ENCODE measurements at places on chromosomes 3 and 15. TPM values are rescaled to one million over a fixed set of nuclear protein-coding genes. Genes with fewer than 3 reads are reported as not detected.

DNA sequence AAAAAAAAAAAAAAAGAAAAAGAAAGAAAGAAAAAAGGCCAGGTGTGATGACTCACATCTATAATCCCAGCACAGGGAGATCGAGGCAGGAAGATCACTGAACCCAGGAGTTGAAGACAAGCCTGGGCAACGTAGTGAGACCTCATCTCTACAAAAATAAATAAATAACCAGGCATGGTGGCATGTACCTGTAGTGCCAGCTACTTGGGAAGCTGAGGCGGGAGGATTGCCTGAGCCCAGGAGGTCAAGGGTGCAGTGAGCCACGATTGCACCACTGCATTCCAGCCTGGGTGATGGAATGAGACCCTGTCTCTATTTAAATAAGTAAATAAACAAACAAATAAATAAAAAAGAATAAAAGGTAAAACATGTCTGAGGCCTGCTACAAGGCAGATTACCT is 39.3 kb upstream of the LACTB start:
- peaks cover 13% of the 10 kb centered on the region for H3K4me1 ChIP-seq
- H3K27ac ChIP-seq = no peak overlapping the region
- H3K36me3 ChIP-seq = no peaks in the 10 kb centered on the region
- H3K4me3 ChIP-seq = no peak overlapping the region
- H3K27me3 ChIP-seq = no peaks in the 10 kb centered on the region

SPTBN5 gene
- 0.84 TPM for total RNA-seq

- H3K27ac ChIP-seq = no peak overlapping the region
- no peak for DNase-seq
- H3K36me3 ChIP-seq = no peaks in the 10 kb centered on the region
- no peaks in the 10 kb centered on the region for H3K4me1 ChIP-seq
- H3K4me3 ChIP-seq = no peak overlapping the region
Observed at GRCh38 chr3:14210843-14211594, 32.4 kb downstream of the LSM3 start.

FBXW12 gene
- total RNA-seq = not detected

MORF4L1 gene
- 533 TPM for total RNA-seq

DNA sequence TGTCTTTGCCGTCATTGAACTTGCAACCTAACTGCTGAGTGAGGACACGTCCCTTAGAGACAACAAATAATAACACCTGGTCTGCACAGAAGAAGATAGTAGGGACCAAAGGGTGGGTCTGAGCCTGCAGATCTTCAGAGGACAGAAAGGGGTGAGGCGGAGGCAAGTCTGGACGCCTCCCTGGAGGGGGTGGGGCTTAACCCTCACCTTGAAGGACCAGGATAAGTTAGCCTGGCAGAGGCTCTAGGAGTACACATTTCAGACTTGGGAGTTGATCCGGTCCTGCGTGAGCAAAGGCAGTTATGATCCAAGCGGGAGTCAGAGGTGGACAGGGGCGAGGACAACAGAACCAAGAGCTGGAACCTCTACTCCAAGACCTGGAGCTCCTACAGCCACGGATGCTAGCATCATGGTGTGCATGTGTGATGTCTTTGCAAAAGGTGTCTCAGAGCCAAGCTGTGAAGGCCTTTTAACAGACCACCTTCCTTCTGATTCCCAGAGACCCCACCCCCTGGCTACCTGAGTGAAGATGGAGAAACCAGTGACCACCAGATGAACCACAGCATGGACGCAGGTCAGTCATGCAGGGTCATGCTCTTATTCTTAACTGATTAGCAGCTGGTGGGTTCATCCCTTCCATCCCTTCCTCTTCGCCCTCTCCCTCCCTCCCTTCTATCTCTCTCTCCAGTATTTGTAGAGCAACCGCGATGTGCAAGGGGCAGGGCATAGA is 88.0 kb downstream of the AAGAB start:
- H3K27ac ChIP-seq = no peak overlapping the region
- DNase-seq = no peak
- no peaks in the 10 kb centered on the region for H3K27me3 ChIP-seq
- peaks cover 25% of the 10 kb centered on the region for H3K4me1 ChIP-seq

DNA sequence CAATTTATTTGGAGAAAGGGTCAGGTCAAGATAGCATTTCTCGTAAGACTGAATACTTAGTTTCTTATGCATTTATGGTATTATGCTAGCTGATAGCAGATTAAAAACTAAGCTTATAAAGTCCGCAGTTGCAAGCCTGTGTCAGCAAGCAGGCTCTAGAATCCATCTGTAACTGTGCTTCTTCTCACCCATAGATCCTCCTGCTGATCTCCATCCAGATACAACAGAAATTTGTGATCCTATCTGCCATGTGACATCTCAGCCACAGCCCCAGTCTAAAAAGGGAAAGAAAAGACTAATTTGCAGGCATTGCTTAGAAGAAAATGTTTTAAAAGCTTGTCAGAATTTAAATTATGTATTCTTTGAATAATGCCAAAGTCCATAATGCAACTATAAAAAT is 265.4 kb upstream of the CCDC54 start:
- H3K36me3 ChIP-seq = no peaks in the 10 kb centered on the region
- no peaks in the 10 kb centered on the region for H3K27me3 ChIP-seq
- H3K4me1 ChIP-seq = no peaks in the 10 kb centered on the region
- no peak overlapping the region for H3K27ac ChIP-seq

NOP10 gene
- 285 TPM for total RNA-seq

- no peaks in the 10 kb centered on the region for H3K36me3 ChIP-seq
- no peaks in the 10 kb centered on the region for H3K27me3 ChIP-seq
- H3K4me1 ChIP-seq = peaks cover 12% of the 10 kb centered on the region
- no peak overlapping the region for H3K4me3 ChIP-seq
- no peak for DNase-seq
Observed at GRCh38 chr3:42071904-42072812, 19.0 kb upstream of the TRAK1 start.

DNA sequence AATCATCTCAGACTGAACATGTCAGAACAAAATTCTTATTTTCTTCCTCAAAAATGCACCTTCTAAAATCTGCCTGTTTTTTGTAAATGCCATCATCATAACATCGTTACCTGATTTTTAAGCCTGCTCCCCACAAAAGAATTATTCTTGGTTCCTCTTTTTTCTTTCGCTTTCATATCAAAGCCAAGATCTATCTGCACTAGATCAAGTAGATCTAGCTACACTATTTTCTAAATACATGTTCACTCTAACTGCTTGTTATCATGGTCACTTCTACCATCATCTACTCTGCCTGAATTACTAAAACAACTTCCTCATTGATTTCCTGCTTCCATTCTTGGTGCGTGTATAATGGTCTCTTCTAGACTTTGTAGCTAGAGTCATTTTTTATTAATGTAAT is 217.7 kb downstream of the ARPP21 start:
- no peak for DNase-seq
- no peak overlapping the region for H3K27ac ChIP-seq
- no peaks in the 10 kb centered on the region for H3K36me3 ChIP-seq

GRCh38 chr15:57528940-57529565 is 62.7 kb upstream of the MYZAP start:
- peaks cover 26% of the 10 kb centered on the region for H3K36me3 ChIP-seq
- no peak overlapping the region for H3K27ac ChIP-seq
- no peak for DNase-seq

TERB2 gene
- total RNA-seq = not detected

GRCh38 chr3:178673529-178673928 is 137.3 kb downstream of the KCNMB2 start:
- DNase-seq = no peak
- no peaks in the 10 kb centered on the region for H3K27me3 ChIP-seq
- H3K36me3 ChIP-seq = no peaks in the 10 kb centered on the region
- H3K27ac ChIP-seq = no peak overlapping the region

PSTPIP1 gene
- total RNA-seq = 0.63 TPM

GRCh38 chr15:62141643-62142588 is 23.2 kb downstream of the C2CD4B start:
- H3K27me3 ChIP-seq = no peaks in the 10 kb centered on the region
- no peak overlapping the region for H3K4me3 ChIP-seq
- no peaks in the 10 kb centered on the region for H3K36me3 ChIP-seq
- H3K27ac ChIP-seq = no peak overlapping the region
- no peaks in the 10 kb centered on the region for H3K4me1 ChIP-seq

DNA sequence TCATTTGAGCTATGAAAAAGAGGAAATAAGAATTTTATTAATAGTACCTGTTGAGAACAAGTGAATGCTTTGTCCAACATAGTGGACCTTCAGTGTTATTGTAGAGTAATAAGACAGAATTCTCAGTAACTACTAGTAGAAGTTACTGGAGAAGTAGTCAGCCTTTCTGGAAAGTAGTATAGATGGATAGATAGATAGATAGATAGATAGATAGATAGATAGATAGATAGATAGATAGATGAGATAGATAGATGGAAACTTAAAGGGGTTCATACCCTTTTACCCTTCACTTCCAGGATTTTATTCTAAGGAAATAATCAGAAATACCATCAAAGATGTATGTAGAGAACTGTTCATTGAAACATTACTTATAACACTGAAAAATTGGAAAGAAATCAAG is 5.2 kb downstream of the FAM162A start:
- DNase-seq = no peak
- no peaks in the 10 kb centered on the region for H3K4me1 ChIP-seq
- no peak overlapping the region for H3K4me3 ChIP-seq
- no peak overlapping the region for H3K27ac ChIP-seq
- H3K27me3 ChIP-seq = no peaks in the 10 kb centered on the region
- H3K36me3 ChIP-seq = 0 out of 2 replicates have a peak, but pooled peaks cover 7% of the 10 kb centered on the region

DNA sequence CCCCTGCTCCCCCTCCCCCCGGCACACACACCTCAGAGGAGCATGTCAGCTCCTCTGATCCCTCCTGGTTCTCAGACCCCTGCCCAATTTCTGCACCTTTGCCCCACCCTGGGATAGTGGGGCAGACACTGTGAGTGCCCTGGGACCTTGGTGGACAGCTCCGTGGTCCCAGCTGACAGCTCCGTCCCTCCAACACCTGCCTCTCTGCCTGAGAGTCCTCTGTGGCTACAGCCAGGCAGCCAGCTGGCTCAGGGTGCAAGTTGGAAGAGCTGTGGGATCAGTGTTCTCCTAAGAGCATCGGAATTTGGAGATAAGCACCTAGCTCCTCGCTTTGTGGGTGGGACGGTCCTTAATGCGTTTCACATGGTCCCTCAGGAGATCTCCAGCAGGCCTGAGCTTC is 43.7 kb upstream of the PGPEP1L start:
- H3K27ac ChIP-seq = no peak overlapping the region
- no peaks in the 10 kb centered on the region for H3K4me1 ChIP-seq
- no peak for DNase-seq
- H3K36me3 ChIP-seq = no peaks in the 10 kb centered on the region
- H3K4me3 ChIP-seq = no peak overlapping the region

MFGE8 gene
- 1,211 TPM for total RNA-seq

GRCh38 chr3:138112362-138112761 is 3.0 kb downstream of the DZIP1L start:
- no peak for DNase-seq
- H3K4me1 ChIP-seq = peaks cover 13% of the 10 kb centered on the region
- H3K36me3 ChIP-seq = no peaks in the 10 kb centered on the region
- H3K27ac ChIP-seq = no peak overlapping the region
- H3K27me3 ChIP-seq = no peaks in the 10 kb centered on the region
- no peak overlapping the region for H3K4me3 ChIP-seq

C3orf20 gene
- total RNA-seq = not detected

GRCh38 chr3:43086460-43087165 is 19.3 kb downstream of the POMGNT2 start:
- no peak for DNase-seq
- no peak overlapping the region for H3K27ac ChIP-seq
- no peaks in the 10 kb centered on the region for H3K27me3 ChIP-seq
- H3K4me3 ChIP-seq = no peak overlapping the region

Data from H1 (cell line).